ENCODE measurements at places on chromosomes 7 and 10.

- DNase-seq: no peak
Measured at GRCh38 chr10:127368101-127368500, 171.7 kb upstream of the INSYN2A start.

DNA sequence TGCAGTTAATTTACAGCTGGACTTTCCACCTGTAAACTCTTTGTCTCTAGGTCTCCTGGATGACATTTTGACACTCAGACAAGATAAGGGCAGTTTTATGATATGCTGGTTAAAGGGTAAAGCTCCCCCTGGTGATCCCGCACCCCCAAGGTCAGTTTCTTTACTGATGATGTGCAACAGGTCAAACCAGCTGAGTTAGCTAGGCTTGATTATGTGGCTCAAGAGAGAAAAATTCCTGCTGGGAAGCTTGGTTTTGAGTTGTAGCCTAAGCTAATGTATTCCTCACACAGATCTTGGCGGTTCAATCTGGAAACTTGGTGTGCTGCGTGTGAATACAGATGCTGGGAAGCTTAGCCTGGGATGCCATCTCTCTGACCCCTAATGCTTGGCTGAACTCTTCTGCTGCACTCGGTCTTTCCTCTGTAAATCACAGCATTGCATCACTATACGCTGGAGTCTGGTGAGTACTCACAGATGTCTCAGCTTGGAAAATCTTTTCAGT lies 11.4 kb upstream of the AKR1D1 start:
- DNase-seq: no peak

- DNase-seq: no peak
Measured at GRCh38 chr7:30743371-30744074, 8.4 kb upstream of the INMT start.

- DNase-seq: no peak
Measured at GRCh38 chr7:93843260-93843659, 47.3 kb downstream of the TFPI2 start.

DNA sequence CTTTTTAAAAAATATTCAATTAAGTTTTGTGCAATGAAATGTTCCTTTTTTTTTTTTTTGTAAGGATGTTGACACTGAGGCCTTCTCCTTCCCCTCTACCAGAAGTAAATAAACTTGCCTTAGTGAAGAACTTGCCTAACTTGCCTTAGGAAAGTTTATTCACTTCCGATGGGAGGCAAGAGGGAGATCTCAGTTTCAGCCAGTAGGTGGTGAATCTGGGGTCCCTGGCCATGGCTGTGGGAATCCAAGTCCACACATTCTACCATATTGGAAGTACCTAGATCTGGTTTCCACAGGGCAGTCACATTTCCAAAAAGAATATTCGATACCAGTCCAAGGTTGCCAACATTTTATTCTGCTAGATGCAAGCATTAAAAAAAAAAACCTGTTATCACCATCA lies 270.9 kb downstream of the CCSER2 start:
- no peak for DNase-seq
